ENCODE measurements at places on chromosomes 4 and X.
A peak's percentile ranks its signal among the peaks of the same experiment; 100 is the strongest.

GRCh38 chr4:85777908-85778631 is 303.1 kb downstream of the ARHGAP24 start:
- peak; percentile 50 for DNase-seq

DNA sequence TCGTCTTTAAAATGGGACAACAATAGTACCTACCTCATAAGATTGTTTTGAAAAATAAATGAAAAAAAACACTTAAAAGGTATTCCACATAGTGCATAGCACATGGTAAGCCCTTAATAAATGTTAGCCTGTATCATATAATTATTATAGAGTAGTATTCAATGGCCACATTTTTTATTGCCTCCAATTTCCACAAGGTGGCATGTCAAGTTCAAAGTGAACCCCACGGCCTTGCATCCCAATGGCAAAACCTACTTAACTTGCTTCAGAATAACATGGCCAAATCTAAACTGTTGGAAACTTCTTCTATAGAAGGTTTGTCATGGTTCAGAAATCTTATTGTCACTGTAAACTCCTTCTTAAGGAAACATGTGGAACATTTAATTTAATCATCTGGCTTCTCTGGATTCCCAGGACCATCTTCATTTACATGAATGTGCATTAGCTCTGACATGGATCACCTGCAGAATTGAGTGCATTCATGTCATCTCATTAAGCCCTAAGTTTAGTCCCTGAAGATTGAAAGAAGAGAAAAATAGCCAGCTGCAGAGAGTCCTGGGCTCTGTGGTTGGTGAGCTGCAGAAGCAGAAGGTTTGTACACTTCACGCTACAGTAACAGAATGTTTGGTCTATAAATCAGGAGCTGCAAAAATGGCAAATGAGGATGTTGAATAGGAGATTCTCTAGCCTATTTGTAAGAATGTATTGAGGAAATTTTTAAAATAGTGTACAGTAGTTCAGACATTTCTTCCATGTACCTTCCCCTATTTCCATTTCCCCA is 61.0 kb downstream of the ANXA3 start:
- peak; percentile 50 for DNase-seq

DNA sequence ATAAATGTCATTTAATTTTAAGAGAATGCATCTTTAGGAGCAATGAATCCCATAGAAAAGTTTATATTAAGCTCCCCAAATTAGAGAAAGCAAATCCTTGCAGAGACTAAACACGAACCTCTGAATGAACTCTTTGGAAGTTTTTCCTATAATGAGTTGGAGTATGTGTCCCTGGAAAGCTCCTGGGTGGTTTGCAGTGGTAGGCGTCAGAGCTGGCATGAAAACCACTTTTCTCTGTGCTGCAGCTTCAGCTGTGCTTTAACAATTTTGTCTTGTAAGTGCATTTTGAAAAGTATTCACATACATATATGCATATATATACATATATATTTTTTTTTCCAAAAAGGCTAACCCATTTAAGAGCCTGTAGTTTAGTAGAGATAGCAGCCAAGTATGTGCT is 148.7 kb upstream of the TBC1D9 start:
- no peak for DNase-seq

DNA sequence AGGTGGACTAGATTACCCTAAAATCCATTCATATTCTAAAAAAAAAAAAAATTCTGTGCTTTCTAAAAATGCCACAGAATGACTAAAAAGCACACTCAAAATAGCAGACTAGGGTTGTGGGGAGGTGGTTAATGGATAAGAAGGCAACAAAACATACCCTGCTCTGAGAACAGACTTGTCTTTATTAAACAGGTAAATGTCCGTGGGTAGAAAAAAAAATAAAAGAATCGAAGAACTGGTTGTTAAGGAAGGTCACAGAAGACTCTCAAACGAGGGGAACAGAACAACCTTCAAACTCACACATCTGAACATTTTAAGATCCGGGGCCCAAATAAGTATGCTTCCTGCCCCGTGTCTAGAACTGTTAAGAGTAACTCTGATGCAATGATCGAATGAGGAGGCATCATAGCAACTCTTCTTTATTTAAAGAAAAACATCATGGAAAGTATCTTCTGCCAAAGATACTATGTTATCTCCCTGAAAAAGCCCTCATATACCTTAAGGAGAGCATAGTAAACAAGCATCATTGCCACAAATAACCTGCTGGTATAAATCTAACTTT is 68.4 kb downstream of the ELF2 start:
- DNase-seq = no peak

DNA sequence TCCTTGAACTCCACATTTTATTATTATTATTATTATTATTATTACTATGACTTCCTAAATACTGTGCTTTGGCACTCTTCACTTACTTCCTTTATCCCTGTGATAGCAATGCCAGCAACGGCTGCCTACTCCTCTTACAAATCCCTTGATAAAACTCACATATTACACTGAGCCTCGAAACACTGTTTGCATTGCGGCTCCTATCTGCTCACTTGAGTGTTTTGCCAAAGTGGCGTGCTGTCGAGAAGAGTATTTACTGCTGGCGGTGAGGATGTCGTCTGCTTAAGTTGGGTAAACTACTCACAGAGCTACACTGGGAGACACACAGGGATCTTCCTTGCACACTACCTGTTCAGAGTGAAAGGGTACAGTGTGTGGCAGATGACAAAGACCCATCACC is 143.4 kb upstream of the VCX3A start:
- DNase-seq = no peak

DNA sequence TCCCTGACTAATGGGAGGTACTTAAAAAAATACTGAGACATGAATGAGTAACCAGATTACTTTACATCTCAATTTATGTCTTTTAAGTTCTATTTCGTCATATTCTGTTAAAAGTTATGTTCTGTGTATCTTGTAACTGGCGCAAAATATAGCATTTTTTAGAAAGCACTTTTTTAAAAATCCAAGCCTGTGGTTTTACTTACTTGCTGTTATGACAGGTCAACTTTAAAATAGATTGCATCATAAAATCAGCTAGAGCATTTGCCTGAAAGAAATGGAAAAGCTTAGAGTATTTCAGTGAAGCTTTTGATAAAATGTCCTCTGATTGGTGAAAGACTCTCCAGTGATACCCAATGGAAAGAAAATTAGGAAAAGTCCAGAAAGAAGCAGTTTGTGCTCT is 1892.3 kb upstream of the TENM3 start:
- DNase-seq = no peak

- DNase-seq = no peak
Observed at GRCh38 chrX:151695583-151696340, 504 bp downstream of the PRRG3 start.

- DNase-seq = no peak
Observed at GRCh38 chr4:121050300-121050699, 22.0 kb downstream of the NDNF start.

DNA sequence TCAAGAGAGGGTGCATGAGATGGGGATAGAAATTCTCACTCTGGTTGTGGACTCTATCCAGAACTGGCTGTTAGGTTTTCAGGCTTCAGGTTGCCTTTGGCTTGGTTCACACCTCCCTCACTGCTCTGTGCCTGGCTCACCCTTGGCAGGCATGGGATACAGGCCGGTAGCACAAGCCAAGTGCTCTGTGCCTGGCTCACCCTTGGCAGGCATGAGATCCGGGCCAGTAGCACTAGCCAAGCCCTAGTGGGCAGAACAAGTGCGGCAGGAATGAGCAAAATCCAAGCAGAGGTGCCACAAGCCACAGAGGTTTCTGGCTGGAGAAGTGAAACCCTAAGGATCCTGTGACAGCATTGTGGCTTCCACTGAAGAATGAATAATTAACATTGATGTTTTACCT is 1642.3 kb downstream of the C4orf33 start:
- no peak for DNase-seq

DNA sequence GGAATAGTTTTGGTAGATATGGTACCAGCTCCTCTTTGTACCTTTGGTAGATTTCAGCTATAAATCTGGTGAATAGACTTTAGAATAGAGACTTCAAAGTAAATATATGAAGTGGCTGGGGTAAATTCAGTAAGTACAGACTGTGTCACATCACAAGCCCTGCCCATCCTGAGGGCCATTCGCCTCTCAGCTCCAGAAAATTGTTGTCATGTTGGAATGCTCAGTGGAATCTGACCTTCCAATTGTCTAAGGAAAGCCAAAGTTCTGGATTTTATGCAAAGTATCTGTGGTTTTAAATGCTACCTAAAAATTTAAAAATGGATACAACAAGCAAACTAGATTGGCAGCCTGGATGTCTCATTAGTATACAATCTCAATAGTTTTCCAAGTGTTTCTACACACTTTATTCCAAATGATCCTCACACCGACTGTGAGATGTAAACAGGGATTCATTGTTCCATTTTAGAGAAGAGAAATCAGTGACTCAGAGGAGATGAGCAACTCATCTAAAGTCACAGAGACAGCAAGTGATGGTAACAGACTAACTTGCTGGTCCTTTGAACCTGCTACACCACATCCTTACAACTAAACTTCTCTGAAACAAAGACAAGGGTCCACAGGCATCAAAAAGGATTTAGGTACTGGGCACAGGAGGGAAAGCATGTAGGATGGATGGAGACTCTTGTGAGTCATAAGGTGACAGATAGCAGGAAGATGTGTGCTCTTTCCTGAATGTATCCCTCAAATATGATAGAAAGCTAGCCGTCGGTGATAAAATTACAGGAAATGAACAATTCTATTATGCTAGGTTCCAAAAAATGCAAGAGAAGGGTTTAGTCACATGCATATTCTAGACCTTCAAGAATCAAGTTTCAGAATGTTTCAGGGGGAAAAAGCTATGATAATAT is 127.3 kb downstream of the ATP10D start:
- no peak for DNase-seq

GRCh38 chrX:115616943-115617563 is 56.1 kb downstream of the PLS3 start:
- no peak for DNase-seq
